ENCODE measurements at places on chromosomes 6 and 20.

DNA sequence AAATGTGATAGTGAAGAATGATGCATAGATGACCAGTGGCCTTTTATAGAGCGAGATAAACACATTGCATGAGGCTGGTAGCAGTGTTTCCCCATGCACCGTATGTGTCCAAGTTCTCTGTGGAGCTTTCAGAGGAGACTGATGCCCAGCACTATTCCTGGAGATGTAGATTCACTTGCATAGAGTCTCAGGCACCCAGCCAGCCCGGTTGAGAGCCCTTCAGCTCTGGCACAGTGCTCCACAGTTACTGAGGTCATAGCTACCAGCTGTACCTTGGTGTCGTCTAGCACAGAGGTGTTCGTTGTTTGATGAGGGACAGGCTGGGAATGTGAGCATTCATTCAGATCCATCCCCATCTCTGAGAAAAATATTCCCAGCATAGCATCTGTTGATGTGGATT is 328.9 kb downstream of the FARS2 start:
- DNase-seq: no peak

DNA sequence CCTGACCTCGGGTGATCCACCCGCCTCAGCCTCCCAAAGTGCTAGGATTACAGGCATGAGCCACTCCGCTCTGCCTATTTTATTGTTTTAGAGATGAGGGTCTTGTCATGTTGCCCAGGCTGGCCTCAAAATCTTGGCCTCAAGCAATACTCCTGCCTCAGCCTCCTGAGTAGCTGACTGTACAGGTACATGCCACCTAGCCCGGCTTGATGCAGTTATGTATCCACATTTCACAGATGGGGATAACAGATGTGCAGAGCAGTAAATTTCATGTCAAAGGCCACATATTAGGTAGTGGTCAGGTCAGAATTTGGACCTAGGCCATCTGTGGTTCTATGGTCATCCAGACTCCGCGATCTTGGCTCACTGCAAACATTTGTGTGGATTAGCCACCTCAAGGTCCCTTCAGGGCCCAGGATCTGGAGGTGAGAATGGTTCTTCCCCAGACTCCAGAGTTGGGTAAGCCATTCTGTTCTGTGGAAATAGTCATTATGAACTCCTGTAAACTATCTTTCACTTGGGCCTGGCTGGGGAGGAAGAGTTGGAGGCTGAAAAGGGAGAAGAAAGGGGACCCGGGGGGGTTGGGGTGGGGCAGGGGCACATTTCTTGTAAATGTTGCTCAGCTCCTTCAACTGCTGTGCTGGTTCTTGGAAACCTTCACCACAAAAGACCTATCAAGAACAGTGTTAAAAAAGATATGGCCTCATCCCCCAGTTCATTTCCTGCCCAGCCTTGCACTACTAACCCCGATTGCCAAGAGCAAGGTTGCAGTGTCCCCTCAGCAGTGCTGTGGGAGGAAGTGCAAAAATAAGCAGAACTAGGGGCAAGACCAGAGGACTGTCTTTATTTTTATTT is 13.0 kb downstream of the PIM1 start:
- no peak for DNase-seq

DNA sequence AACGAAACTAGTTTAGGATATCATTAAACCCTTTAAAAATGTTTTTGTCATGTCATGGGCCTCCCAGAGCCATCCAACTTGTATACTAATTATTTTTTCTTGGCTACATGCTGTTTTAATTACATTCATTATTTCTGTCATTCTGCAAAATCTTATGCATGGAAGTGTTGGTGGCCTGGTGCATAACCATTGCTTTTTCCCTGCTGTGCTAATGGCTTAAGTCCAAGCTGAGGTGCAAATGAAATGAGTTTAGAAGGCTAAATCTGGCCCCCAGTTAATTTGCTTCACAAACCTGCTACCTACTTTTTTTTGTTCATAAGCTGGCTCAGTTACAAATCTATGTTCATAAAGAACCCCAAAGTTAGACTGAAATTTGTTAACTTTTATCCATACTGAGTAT is 1249.9 kb downstream of the EPHA7 start:
- DNase-seq: no peak

- DNase-seq: no peak
Measured at GRCh38 chr20:49983123-49983847, 505 bp downstream of the SNAI1 start.

DNA sequence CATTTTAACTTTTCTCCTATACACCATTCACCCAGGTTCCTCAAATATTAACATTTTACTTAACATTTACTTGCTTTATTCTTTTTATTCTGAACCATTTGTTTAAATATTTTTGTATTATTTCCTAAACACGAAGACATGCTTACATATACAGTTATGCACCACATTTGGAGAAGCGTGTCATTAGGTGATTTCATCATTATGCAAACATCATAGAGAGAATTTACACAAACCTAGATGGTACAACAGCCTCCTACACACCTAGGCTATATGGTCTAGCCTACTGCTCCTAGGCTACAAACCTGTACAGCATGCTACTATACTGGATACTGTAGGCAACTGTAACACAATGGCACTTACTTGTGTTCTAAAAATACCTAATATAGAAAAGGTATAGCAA is 6.6 kb downstream of the TDP2 start:
- no peak for DNase-seq

GRCh38 chr6:135304883-135305282 is 123.8 kb downstream of the MYB start:
- no peak for DNase-seq

DNA sequence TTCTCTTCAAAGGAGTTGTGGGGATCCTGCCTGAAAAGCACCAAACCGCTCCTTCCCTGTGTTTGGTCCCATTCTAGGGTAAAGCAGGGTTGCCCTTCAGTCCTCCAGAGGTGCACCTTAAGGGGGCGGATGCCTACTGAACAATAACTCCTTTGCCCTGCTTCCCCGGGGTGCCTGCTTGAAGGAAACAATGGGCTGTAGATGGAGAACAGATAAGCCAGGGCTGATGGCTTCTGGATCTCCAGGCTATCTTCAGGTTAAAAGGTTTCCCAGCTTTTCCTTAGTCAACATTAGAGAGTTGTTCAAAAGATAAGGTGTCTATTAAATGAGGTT is 5.4 kb upstream of the PRDM1 start:
- no peak for DNase-seq

- DNase-seq: no peak
Measured at GRCh38 chr6:89970072-89970471, 75.8 kb downstream of the GJA10 start.

GRCh38 chr6:140537834-140538705 is 1163.6 kb upstream of the CITED2 start:
- no peak for DNase-seq

DNA sequence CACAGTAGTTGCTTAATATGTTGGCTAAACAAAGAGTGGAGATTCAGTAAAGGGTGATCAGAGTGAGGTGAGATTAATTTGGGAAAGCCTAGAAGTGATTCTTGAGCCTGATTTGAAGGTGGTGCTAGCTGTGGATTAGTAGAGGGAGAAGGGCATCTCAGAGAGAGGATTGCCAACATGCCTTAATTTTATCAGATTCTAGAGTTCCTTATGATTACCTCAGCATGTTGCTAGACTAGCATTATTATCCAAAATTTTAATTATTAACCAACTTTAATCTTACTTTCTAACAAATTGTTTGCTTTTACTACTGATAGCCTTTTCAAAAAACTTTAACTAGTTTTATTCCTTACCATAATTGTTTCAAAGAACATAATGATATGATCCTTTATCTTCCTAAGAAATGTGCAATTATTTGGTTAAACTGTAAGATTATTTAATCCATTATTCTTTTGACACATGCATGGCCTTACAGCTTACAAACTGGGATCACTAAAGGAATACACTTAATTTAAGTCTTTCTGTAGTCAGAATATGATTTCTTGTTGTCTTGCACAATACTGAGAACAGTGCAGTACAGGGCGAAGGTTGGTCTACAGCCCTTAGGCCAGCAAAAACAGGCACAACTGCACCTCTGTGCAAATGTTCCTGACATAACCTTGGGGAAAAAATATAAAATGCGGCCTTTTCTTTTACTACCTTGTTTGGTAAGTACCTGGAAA is 88.9 kb downstream of the SLC16A10 start:
- DNase-seq: no peak

GRCh38 chr6:118897386-118897785 is 3.4 kb downstream of the ASF1A start:
- DNase-seq: no peak

- no peak for DNase-seq
Measured at GRCh38 chr6:21181866-21182265, 411.7 kb upstream of the SOX4 start.

DNA sequence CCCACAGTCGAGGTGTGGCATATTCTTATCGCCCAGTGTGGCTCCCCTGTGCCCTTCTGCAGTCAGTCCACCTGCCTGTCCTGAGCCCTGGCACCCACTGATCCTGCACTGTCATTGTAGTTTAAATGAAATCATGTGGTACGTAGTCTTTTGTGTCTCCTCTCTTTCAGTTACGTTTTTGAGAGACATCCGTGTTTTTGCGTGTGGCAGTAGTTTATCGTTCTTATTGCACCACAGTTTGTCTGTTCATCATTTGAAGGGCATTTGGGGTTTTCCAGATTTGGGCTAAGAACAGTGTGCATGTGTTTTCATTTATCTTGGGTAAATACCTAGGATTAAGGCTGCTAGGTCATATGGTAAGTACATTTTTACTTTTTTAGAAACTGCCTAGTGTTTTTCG is 49.3 kb downstream of the SPATA2 start:
- no peak for DNase-seq

DNA sequence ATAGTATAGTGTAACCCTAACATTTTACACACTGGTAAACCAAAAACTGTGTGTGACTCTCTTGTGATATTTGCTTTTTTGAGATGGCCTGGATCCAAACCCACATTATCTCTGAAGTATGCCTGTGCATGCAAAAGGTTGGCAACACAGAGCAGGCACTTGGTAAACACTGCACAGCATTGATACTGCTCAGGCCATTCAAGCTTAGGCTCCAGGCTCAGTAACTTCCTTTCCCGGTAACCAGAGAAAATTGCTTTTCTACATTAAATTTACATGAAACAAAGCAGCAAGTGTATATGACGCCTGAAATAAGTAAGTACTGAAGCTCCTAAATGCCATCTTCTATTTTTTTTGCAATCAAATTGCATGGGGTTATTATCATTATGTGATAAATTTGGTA is 205.7 kb downstream of the EPM2A start:
- DNase-seq: no peak

DNA sequence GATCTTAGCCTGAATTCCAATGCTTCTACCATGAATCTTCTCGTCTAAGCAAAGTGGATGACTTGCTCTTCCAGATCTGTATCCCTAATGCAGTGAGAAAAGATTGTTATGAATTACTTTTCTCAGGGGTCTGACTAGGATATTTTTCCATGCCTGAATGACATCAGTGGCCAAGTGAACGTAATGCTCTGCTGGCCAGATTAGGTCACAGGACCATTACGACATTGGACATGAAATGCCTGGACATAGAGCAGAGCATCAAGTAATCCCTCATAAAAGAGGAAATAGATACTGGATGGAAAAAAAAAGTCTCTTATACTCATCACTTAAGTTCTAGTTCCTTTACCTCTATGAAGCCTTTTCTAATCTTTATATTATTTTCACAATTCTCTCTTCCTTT is 12.1 kb upstream of the THEMIS start:
- DNase-seq: no peak

GRCh38 chr6:40887792-40888340 is 151.2 kb downstream of the UNC5CL start:
- no peak for DNase-seq

GRCh38 chr6:11778648-11779328 is at the start of gene ADTRP:
Gene ADTRP (minus strand): TSS chr6:11778803. CDS start chr6:11778759, 44 bp downstream.
- DNase-seq: no peak

Data from tibial artery (tissue), 4 donors.